ENCODE measurements at places on chromosomes 11 and 22.

DNA sequence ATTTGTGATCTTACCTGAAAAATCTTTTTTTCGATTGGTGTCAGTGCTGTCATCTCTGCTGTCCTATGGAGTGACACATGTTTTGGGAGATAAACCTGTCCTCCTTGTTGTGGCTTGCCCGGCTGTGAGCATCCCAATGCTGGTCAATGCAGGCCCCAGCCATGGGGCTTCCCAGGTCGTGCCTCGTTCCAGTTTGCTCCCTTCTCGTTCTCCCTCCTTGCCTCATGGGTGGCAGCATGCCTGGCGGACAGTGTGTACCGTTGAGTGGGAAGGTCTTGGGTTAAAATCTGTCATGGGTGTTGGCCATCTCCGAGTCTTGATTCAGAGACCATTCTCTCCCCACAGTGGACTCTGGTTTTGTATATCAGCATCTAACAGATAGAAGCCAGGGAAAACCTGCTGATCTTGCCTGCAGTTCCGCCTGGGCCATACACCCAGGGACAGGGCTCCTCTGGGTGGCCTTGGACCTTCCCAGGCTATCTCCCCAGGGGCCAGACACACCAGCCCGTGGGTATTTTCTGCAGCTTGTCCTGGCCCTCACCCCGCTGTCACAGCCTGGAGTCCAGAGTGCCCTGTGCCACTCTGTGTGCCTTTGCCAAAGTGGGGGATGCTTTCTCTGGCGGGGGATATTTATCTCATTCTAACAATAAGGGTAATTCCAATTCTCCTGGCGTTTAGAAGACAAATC is 208.1 kb downstream of the TBC1D22A start:
- H3K4me3 ChIP-seq = no peak overlapping the region
- H3K4me1 ChIP-seq = no peaks in the 10 kb centered on the region
- peak; percentile 53 for DNase-seq
- no peaks in the 10 kb centered on the region for H3K27me3 ChIP-seq

- no peaks in the 10 kb centered on the region for H3K36me3 ChIP-seq
- DNase-seq = peak; percentile 79
- H3K4me3 ChIP-seq = no peak overlapping the region
- peak overlapping the region; percentile 4 for H3K27ac ChIP-seq
- H3K27me3 ChIP-seq = no peaks in the 10 kb centered on the region
Observed at GRCh38 chr11:62958547-62959421, 26.0 kb downstream of the SLC22A6 start.

DNA sequence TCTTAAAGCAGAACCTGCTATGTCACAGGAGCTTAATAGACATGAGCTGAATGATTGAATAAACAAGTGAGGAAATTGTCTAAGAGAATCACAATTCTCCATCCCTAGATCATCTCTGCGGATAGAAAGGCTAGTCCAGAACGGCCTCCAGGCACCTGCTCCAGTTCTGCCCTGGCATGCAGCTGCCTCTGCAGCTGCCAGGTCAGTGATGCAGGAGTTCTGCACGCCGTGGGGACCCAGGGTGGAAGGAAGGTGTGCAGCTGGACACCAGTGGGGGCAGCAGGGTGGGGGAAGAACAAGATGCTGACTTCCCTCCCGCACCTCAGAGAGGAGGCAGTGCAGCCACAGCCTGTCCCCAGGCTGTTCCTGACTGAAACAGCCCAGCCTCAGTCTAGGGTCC is 192.1 kb upstream of the NCAM1 start:
- no peaks in the 10 kb centered on the region for H3K36me3 ChIP-seq
- H3K4me3 ChIP-seq = no peak overlapping the region
- no peaks in the 10 kb centered on the region for H3K4me1 ChIP-seq
- DNase-seq = no peak
- H3K27me3 ChIP-seq = no peaks in the 10 kb centered on the region
- H3K27ac ChIP-seq = no peak overlapping the region

DNA sequence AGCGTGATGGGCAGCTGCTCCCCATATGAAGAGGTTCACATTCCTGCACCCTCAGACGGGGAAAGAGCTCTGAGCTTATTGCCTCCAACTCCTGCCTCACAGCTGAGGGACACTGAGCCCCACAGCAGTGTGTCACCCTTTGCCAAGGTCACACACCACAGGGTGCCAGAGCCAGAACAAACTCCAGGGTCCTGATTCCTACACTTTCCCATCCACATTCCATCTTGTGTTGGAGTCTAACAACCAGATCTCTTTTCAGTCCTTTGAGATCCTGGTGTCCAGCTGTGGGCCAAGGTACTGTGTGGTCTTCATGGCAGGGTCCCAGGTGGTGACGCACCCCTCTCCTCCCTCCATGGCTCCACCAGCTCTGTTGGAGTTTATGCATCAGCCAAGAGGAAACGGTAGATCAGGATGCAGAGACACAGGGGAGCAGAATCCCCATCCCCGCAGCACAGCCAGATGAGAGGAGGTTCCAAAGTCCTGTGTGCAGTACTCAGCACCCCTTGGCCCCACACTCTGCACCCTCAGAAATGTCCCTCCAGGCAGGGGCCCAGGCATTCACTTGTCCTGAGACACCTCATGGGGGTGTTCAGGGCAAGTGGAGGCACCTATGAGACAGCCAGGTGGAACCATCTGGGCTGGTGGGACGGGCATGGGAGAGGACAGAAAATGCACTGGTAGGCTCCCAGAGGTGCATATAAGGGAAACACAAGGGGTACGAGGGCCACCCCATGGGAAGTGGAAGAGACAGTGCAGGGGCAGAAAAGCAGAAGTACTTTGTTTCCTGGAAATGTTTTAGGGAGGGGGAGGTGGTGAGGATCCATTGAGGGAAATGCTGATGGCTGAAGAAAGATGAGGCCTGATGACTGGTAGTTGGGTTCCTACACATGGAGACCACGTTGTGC is 32.6 kb upstream of the GNAZ start:
- no peaks in the 10 kb centered on the region for H3K36me3 ChIP-seq
- no peaks in the 10 kb centered on the region for H3K27me3 ChIP-seq
- no peak for DNase-seq
- H3K4me1 ChIP-seq = no peaks in the 10 kb centered on the region

DNA sequence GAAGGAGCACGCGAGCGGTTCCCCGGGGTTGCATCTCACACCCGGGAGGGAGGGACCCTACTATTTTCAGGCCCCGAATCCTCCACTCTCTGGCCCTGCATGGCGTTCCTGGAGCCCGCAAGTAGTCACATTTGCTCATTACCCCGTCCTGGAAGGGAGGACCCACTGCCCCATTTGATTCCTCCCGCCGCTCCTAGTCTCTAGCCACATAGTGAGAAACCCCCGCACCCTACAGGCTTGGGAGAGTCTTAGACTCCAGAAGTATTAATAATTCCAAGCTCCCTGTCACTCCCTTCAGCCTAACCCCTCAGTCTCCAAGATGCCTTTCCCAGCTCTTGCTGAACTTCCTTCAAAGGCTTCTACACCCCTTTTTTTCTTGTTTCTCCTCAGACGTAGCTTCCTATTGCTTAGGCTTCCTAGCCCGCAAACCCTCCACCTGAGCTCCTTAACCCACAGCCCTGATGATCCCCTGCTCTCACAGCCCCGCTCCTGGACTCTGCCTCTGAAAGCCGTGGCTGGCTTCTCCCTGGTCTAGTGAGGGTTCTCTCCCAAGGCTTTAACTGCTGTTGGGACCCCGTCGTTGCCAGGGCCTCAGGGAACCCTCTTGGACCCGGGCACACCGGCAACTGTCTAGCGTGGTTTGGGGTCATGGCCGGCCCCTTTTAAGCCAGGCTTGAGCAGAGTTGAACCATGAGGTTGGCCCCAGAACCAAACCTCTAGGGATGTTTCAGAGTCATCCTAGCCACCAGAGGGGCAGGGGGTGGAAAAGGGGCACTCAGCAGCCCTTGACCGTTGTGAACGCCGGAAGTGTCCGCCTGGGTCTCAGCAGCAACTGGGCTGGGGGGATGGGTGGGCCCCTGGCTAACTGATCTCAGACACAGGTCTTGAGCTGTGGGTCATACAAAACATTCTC is 862 bp downstream of the GGA1 start:
- H3K36me3 ChIP-seq = no peaks in the 10 kb centered on the region
- H3K4me3 ChIP-seq = peak overlapping the region; percentile 91
- H3K27me3 ChIP-seq = no peaks in the 10 kb centered on the region

GRCh38 chr11:69356703-69357457 is 62.9 kb downstream of the MYEOV start:
- no peaks in the 10 kb centered on the region for H3K27me3 ChIP-seq
- H3K4me3 ChIP-seq = no peak overlapping the region
- no peaks in the 10 kb centered on the region for H3K36me3 ChIP-seq
- H3K4me1 ChIP-seq = no peaks in the 10 kb centered on the region

DNA sequence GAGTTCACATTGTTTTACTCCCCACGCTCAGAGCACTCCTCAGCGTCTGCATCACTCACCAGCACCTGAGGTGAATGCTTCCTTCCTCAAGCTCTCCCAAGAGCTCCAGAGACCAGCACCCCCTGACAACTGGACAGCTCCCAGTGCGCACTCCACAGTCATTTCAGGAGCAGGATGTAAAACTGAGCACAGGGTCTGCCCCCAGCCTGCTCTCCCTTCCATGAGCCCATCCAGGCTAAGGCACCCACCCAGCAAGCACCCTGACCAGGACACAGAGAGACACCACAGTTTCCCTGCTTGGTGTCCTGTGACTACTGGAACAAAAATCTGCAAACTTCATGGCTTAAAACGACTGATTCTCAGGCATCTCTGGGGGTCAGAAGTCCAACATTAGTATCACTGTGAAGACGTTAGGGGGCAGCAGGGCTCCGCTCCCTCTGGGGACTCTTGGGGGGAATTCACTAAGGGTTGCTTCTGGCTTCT is 3.3 kb downstream of the SCGB1D2 start:
- DNase-seq = no peak
- H3K27me3 ChIP-seq = peaks cover 21% of the 10 kb centered on the region
- H3K36me3 ChIP-seq = no peaks in the 10 kb centered on the region

DNA sequence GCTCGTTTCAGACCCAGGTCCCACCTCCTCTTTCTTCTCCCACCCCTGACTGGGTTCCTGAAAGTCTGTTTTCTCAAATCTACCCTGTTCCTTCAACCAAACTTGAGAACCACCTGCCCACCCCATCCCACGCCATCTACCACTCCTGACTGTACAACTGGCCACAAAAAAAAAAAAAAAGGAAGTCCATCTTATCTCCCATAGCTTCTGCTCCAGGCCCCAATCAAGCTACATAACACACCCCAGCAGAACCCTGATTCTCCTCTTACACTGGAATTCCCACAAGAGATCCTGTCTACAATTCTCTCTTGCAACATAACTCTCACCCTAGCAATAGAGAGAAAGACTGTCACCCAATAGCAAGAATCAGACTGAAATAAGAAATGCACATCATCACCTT is 39.2 kb upstream of the CHST1 start:
- no peak overlapping the region for H3K4me3 ChIP-seq
- DNase-seq = no peak
- no peaks in the 10 kb centered on the region for H3K4me1 ChIP-seq

DNA sequence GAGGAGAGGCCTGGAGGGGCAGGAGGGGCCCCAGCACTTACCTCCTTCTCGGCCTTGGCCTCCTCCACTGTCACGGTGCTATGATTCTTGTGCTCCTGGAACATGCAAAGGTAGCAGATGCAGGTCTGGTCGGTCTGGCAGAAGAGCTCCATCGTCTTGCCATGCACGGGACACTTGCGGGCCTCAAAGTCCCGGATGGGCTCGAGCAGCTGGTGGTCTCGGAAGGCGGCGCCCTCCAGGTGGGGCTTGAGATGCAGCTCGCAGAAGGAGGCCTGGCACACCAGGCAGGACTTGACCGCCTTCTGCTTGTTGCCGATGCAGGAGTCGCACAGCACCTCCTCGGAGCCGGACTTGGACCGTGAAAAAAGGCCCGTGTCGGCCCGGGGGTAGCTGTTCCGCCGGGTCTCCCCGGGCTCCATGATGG is 714 bp downstream of the TRIM29 start:
- no peaks in the 10 kb centered on the region for H3K4me1 ChIP-seq
- H3K36me3 ChIP-seq = no peaks in the 10 kb centered on the region
- H3K4me3 ChIP-seq = no peak overlapping the region

- DNase-seq = no peak
- H3K36me3 ChIP-seq = no peaks in the 10 kb centered on the region
- H3K4me3 ChIP-seq = no peak overlapping the region
- H3K27ac ChIP-seq = no peak overlapping the region
Observed at GRCh38 chr22:20076627-20077172, 3.3 kb upstream of the DGCR8 start.

DNA sequence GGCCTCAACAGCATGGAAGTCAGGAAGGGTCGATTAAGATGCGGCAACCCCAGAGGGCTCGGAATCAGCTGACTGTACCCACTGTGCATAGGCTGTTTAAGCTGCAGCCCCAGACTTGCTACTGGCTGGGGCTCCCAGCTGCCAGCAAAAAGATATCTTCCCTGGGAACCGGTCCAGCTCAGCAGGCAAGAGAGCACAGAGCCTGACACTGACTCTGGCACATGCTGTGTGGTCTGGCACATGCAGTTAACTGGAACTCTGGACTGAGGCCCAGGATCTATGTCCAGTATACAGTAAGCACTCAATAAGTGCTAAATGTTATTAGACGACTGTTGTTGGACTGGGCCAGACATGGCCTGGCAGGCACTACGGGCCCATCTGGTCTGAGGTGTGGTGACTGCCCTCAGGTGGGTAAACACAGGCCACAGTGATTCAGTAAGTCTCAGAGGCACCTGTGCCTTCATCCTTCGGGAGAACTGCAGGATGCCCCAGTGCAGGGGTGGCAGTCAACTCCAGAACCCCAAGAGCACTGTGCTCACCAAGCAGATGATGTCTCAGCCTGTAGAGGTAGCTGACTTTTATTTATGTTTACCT is 87.6 kb downstream of the LARGE1 start:
- no peaks in the 10 kb centered on the region for H3K27me3 ChIP-seq
- no peak overlapping the region for H3K27ac ChIP-seq
- no peak overlapping the region for H3K4me3 ChIP-seq
- H3K36me3 ChIP-seq = no peaks in the 10 kb centered on the region
- peak; percentile 76 for DNase-seq

GRCh38 chr11:124050748-124051147 is 9.6 kb upstream of the OR10G7 start:
- H3K27ac ChIP-seq = no peak overlapping the region
- no peaks in the 10 kb centered on the region for H3K4me1 ChIP-seq
- no peaks in the 10 kb centered on the region for H3K27me3 ChIP-seq
- no peak for DNase-seq
- no peaks in the 10 kb centered on the region for H3K36me3 ChIP-seq
- no peak overlapping the region for H3K4me3 ChIP-seq

GRCh38 chr22:46465793-46466192 is 71.6 kb downstream of the CELSR1 start:
- DNase-seq = no peak
- H3K27ac ChIP-seq = no peak overlapping the region
- H3K4me3 ChIP-seq = no peak overlapping the region
- H3K4me1 ChIP-seq = no peaks in the 10 kb centered on the region
- no peaks in the 10 kb centered on the region for H3K27me3 ChIP-seq
- no peaks in the 10 kb centered on the region for H3K36me3 ChIP-seq

- H3K4me1 ChIP-seq = no peaks in the 10 kb centered on the region
- no peaks in the 10 kb centered on the region for H3K36me3 ChIP-seq
- DNase-seq = no peak
- H3K27ac ChIP-seq = no peak overlapping the region
- no peaks in the 10 kb centered on the region for H3K27me3 ChIP-seq
- H3K4me3 ChIP-seq = no peak overlapping the region
Observed at GRCh38 chr22:19498154-19498865, 18.6 kb downstream of the CDC45 start.

GRCh38 chr11:101278286-101278685 is 148.7 kb upstream of the PGR start:
- H3K36me3 ChIP-seq = no peaks in the 10 kb centered on the region
- no peak overlapping the region for H3K4me3 ChIP-seq
- no peaks in the 10 kb centered on the region for H3K4me1 ChIP-seq
- no peaks in the 10 kb centered on the region for H3K27me3 ChIP-seq
- H3K27ac ChIP-seq = no peak overlapping the region

Data from sigmoid colon (tissue), 7 donors.